CD8-positive, alpha-beta T cell (primary cell): ENCODE measurements at places on chromosomes 2 and 18.

- no peak for DNase-seq
These were observed 4.1 kb upstream of the ITPRIPL1 start for GRCh38 chr2:96320728-96321622.

DNA sequence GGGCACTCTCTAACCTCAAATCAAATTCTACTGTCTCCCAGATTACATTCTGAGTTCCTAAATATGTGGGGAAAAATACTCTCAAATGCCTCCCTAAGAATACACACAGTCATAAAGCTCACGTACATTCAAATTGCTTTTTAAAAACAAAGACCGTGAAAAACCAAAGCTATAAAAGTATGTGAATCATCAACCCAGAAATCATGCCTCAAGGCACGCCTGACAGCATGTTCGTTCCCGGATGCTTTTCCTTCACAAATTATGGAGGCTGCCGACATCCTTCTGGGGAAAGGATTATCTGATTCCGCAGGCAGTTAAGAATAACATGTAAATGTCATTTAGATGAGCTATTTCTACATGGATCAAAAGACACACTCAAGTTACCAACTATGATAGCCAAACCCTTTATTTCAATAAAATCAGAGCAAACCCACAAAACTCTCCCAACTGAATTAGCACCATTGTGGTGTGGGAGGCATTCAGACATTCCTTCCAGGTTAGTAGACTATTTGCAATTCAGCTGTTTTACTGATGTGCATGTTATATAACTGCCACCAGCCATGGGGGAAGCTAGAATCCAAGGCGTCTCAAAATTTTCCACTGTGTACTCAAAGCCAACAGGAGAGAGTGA lies 398.2 kb upstream of the TRIB2 start:
- no peak for DNase-seq

DNA sequence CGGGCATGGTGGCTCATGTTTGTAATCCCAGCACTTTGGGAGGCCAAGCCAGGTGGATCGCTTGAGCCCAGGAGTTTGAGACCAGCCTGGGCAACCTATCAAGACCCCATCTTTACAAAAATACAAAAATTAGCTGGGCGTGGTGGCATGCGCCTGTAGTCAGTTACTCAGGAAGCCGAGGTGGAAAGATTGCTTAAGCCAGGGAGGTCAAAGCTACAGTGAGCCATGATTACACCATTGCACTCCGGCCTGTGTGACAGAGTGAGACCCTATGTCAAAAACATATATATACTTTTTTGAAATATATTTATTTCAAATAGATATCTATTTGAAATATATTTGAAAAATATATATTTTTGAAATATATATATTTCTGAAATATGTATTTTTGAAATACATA lies 10.9 kb downstream of the OSBPL1A start:
- DNase-seq, result no peak

- DNase-seq, result no peak
These were observed 114.3 kb upstream of the MGAT5 start for GRCh38 chr2:134139611-134140010.

DNA sequence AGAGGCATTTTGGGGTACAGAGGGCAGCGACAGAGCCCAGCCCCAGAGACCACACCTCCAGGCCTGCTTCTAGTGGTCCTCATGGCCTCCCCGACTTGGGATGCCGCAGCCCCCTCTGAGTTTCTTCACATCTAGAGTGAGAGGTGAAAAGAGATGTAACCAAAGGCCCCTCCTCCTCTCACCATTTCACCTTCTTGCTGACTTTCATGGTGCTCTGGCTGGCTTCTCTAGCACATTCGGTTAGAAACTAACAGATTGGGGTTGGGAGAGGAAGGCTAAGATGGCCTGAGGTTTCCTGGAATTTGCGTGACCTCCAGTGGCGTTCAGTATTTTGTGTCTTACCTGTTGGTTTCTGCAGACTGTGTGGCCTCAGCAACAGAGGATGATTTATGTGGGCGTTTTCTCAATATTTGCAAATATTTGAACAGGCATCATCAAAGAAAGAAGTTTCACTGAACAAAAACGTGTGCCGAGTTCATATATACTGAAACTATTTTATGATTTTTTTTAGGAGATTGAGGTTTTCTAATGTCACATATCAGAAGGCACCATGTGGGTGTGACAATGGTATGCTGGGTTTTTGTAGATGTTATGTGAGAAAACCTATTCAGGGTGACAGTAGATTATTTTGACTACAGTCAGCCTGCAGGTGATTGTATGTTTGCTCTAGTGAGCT lies 69.9 kb upstream of the BCL2L11 start:
- DNase-seq, result no peak

DNA sequence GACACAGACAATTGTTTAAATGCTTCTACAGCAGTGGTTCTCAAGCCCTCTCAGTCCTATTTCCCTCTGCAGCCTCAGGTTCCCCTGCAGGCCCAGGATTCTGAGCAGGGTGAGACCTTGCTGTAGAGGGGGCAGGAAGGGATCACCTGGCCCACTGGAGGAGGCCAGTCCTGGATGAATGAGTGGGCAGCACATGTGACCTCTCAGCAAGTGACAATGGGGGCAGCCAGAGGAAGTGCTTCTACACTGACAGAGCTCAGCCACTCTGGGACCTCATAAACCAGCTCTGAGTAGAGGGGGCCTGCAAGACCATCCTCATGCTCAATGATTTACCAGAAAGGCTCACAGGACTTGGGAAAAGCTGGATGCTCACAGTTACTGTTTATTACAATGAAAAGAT lies 63.2 kb downstream of the ASB1 start:
- DNase-seq, result no peak

DNA sequence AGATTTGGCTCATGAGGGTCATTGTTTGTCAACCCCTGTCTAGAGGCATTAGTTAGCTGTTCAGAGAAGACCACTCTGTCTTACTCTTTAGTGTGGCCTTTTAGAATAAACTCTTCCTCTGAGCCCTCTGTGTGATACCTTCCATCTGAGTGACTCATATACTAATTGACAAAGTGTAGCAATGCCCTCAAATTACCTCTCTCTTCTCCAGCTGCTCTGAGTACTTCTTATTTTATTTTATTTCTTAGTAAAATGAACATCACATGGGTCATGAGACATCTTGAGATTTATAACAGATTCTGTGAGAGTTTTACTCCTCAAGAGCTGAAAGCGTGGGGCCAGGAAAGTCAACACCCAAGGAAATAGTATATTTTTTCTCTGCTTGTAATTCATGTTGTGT lies 67.4 kb downstream of the KCTD18 start:
- no peak for DNase-seq

GRCh38 chr2:223247136-223247535 lies 195.1 kb downstream of the KCNE4 start:
- DNase-seq, result no peak

DNA sequence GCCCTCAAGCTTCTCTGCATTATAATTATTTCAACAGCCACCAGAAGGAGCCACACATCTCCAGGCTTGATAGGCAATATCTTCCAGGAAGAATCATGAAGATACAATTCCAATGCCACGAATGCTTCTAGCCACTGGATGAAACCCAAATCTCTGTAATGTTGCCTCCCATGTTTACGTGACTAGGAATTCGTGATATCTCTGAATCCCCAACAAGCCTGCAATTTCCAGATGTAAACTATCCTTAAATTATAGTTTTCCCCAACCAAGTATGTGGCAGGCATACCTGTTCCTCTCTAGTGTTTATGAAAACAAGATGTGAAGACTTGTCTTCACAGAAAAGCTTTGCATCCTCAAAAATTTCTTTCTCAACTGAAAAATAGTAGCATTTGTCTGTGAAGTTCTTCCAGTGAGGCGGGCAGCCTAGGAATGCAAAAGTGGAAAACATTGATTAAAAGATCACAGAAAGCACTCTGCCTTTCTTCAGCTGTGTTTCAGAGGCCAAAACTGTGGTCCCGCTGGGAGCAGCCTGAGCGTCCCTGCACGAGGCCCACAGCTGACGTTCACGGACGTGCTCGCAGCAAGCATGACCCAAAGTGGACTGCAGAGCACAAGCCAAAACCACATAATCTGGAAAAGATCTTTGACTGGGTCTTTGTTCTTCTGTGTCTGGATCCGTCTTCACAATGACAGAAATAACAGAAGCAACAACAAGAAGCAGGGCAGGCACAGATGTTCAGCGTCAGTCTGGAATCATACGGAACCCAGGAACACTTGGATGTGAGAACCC lies 65.1 kb upstream of the THOC1 start:
- no peak for DNase-seq

DNA sequence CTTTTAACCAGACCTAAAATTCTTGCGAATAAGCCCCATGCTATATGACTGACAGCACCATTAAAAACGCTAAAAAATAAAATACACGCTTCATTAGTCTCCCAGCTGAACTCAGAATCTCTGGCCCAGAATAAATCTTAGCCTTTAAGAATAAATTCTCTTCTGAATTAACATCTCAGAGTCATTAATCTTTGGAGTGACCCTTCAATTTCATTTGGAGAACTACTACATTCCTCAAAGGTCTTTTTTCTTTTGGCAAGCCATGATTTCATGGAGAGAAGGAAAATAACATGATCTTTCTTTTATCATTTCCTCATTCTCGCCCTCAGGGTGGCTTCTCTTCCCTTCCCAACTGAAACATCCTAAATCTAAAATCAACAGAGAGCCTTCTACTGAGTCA lies 259.0 kb downstream of the AFF3 start:
- DNase-seq, result no peak

DNA sequence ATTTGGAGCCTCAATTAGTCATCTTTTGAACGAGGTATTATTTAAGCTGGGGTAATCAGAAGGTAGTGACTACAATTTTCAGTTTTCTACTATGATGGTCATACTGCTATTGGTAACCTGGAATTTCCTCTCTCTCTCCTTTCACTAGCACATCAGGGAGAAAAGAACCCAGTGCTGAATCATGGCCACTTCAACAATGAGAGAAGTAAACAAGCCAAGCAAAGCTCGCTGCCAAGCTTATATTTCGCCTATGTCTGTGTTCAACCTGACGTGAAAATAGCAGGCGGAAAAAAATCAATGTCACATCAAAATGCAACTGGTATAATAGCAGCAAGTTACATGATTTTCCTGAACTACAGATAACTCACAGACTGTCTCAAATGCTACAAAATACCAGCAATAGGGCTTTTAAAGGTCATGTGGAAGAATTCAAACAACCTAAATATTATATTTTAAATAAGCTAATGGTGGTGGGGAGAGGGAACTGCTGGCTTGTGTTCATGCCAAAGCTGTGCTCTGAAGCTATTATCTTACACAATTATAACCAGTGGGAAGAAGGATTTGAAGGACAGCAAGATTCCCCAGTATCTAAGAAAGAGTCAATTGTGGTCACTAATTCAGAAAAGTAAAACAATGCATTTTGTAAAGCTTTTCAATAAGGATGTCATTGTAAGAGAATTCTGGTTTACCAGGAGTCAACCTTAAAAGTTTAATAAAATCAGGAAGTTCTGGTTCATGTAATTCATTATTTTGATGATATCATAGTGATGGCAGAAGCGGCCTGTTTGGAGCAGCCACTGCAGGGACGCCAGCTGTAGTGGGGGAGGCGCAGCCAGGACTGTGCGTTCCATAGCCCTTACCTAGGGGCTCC lies 38.0 kb downstream of the RNF152 start:
- no peak for DNase-seq

DNA sequence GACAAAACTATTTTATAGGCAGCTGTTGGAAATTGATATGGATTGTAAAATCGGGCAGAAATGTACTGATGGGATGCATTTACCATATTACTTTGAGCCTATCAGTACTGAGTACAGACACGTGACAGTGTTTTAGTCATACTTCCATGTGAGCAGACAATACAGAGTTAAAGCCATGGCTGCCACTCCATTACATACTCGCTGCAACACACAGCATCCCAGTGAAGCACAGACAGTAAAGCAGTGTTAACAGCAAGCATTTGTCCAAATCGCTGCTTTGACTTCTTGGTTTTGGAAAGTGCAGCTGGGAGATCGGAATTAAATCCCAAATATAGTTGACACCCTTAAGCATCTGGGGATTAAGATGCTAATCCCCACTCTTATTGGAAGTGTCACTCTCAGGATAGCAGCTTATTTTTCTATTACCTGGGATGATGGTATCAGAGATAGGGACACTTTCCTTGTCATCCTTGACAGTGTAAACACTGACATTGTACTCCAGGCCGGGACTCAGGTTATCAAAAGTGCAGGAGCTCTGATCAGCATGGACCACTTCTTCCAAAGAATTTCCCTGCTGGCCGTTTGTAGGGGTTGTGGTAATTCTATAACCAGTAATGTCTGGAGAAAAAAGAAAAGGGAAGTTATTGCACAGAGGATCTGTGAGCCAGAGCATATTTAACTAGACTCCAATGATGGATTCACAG lies 41.6 kb downstream of the FN1 start:
- DNase-seq, result no peak

- peak; percentile 45 for DNase-seq
These were observed 8.8 kb downstream of the PLCL1 start for GRCh38 chr2:197813093-197813787.

GRCh38 chr2:64213532-64214275 lies 69.5 kb upstream of the PELI1 start:
- no peak for DNase-seq

DNA sequence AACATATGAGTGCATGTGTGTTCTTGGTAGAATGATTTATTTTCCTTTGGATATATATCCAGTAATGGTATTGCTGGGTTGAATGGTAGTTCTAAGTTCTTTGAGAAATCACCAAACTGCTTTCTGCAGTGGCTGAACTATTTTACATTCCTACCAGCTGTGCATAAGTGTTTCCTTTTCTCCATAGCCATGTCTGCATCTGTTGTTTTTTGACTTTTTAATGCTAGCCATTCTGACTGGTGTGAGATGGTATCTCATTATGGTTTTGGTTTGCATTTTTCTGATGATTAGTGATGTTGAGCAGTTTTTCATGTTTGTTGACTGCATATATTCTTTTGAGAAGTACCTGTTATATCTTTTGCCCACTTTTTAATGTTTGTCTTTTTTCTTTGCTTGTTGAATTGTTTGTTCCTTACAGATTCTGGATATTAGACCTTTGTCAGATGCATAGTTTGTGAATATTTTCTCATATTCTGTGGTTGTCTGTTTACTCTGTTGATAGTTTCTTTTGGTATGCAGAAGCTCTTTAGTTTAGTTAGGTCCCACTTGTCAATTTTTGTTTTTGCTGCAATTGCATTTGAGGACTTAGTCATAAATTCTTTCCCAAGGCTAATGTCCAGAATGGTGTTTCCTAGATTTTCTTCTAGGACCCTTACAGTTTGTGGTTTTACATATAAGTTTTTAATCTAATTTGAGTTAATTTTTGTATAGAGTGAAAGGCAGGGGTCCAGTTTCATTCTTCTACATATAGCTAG lies 17.6 kb upstream of the KCNE4 start:
- DNase-seq, result no peak

- DNase-seq, result no peak
These were observed 314.8 kb downstream of the TSN start for GRCh38 chr2:122070241-122070731.

- no peak for DNase-seq
These were observed 24.1 kb upstream of the RNF138 start for GRCh38 chr18:32067375-32068167.

DNA sequence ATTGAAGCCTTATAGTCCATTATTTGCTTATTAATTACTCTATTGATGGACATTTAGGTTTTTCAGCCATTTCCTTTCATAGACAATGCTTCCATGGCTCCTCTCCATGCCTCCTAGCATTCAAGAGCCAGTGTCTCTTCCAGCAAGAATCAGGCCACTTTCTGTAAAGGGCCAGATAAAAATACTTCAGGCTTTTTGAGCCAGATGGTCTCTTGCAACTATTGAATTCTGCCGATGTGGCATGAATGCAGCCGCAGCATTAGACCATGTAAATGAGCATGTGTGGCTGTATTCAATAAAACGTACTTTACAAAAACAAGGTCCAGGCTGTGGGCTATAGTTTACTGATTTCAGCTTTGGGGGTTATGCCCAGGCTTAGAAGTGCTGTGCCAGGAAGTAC lies 38.5 kb downstream of the TRAF3IP1 start:
- DNase-seq, result no peak
